Upper lobe of right lung (tissue), 1 donor: ENCODE measurements at places on chromosomes 11 and 22. TPM values are rescaled to one million over a fixed set of nuclear protein-coding genes. Genes with fewer than 3 reads are reported as not detected.

- peaks cover 23% of the 10 kb centered on the region for H3K4me1 ChIP-seq
- H3K36me3 ChIP-seq = peaks cover 25% of the 10 kb centered on the region
- no peak overlapping the region for H3K27ac ChIP-seq
- no peaks in the 10 kb centered on the region for H3K27me3 ChIP-seq
These were observed 13.7 kb upstream of the ST3GAL4 start for GRCh38 chr11:126341760-126342161.

DNA sequence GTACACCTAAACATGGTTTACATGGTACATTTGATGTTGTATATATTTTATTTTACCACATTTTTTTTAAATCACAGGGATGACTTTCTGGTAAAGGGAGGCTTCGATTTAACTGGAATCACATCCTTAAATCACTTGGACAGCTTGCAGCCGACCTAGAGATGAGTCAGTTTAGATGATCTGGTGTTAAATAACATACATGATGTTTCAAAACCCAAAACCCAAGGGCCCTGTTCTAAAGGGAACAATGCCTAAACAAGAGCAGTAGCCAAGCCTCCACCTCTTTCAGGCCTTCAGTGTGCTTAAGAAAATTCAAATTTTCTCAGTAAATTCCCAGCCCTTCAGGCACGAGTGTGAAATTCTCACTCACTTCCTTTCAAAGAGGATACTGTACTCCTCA is 108.8 kb downstream of the WT1 start:
- H3K36me3 ChIP-seq = no peaks in the 10 kb centered on the region
- H3K27ac ChIP-seq = no peak overlapping the region
- peaks cover 12% of the 10 kb centered on the region for H3K27me3 ChIP-seq
- H3K4me3 ChIP-seq = no peak overlapping the region

DNA sequence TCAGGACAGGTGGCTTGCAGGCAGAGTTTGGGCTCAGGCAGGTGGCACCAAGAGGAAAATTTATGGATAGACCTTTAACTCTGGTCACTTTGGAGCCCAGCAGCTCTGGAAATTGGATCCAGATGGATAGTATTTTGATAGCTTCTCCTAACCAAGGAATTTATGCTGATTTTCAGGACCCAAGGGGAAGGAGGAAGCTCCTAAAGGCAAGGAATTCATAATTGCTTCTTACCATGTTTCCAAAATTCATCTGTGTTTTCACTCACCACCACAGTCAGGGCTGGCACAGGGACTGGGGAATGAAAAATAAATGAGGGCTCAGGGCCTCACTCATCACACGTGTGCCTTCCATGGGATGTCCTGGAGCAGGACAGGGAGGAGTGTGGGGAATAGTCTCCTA is 317.8 kb downstream of the ST3GAL4 start:
- H3K4me3 ChIP-seq = no peak overlapping the region
- no peak overlapping the region for H3K27ac ChIP-seq
- H3K27me3 ChIP-seq = peaks cover 4% of the 10 kb centered on the region
- H3K36me3 ChIP-seq = no peaks in the 10 kb centered on the region

DNA sequence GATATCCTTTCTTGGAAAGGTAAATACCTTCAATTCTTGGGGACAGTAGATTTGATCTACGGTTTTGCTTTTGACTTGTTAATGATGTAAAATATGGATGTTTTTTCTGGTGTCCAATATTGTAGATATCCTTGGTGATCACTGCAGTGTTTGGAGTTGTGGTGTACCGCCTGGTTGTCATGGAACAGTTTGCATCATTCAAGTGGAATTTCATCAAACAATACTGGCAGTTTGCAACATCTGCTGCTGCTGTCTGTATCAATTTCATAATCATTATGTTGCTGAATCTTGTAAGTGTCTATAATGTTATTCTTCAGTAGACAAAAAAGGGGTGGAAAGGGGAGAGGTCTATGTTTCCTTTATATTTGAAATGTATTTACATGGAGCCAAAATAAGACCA is 27.4 kb upstream of the MUC15 start:
- DNase-seq = no peak
- no peaks in the 10 kb centered on the region for H3K36me3 ChIP-seq
- H3K27ac ChIP-seq = no peak overlapping the region
- no peak overlapping the region for H3K4me3 ChIP-seq
- H3K4me1 ChIP-seq = no peaks in the 10 kb centered on the region

- no peaks in the 10 kb centered on the region for H3K36me3 ChIP-seq
- no peaks in the 10 kb centered on the region for H3K4me1 ChIP-seq
- no peak for DNase-seq
- no peak overlapping the region for H3K27ac ChIP-seq
These were observed 14.9 kb downstream of the MMP20 start for GRCh38 chr11:102610200-102610599.

DNA sequence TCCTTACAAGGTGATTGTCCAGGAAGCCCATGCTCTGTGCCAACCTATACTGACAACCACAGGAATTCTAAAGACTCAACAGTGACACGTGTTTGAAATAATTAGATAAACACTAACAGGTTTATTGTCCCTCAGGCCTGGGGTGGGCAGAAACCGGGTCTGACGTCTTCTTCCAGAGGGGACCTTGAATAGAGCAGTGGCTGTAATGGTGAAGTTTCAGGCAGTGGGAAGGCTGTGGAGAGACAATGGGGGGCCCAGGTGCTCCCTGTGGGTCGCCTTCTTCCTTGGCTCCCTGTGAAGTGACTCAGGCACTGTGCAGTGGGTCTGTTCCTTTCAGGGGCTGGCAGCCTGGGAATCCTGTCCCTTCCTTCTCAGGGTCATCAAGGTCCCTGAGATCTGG is 54.6 kb downstream of the OTOG start:
- H3K27ac ChIP-seq = no peak overlapping the region
- DNase-seq = no peak
- H3K4me1 ChIP-seq = no peaks in the 10 kb centered on the region

- H3K4me3 ChIP-seq = peak overlapping the region; percentile 56
- peaks cover 14% of the 10 kb centered on the region for H3K4me1 ChIP-seq
- DNase-seq = no peak
- H3K27me3 ChIP-seq = no peaks in the 10 kb centered on the region
- peak overlapping the region; percentile 59 for H3K27ac ChIP-seq
- no peaks in the 10 kb centered on the region for H3K36me3 ChIP-seq
These were observed 924 bp downstream of the YPEL1 start for GRCh38 chr22:21734540-21735199.

- DNase-seq = no peak
- H3K27ac ChIP-seq = no peak overlapping the region
- H3K4me3 ChIP-seq = no peak overlapping the region
- no peaks in the 10 kb centered on the region for H3K27me3 ChIP-seq
- peaks cover 20% of the 10 kb centered on the region for H3K4me1 ChIP-seq
- no peaks in the 10 kb centered on the region for H3K36me3 ChIP-seq
These were observed 21.1 kb downstream of the UBASH3B start for GRCh38 chr11:122676638-122677037.

- H3K4me1 ChIP-seq = no peaks in the 10 kb centered on the region
- H3K27ac ChIP-seq = no peak overlapping the region
- H3K4me3 ChIP-seq = no peak overlapping the region
- no peak for DNase-seq
These were observed 36.7 kb downstream of the CCDC90B start for GRCh38 chr11:83249445-83249844.

GRCh38 chr11:95968585-95968984 is 44.7 kb upstream of the MTMR2 start:
- no peaks in the 10 kb centered on the region for H3K4me1 ChIP-seq
- H3K4me3 ChIP-seq = no peak overlapping the region
- no peaks in the 10 kb centered on the region for H3K36me3 ChIP-seq

DNA sequence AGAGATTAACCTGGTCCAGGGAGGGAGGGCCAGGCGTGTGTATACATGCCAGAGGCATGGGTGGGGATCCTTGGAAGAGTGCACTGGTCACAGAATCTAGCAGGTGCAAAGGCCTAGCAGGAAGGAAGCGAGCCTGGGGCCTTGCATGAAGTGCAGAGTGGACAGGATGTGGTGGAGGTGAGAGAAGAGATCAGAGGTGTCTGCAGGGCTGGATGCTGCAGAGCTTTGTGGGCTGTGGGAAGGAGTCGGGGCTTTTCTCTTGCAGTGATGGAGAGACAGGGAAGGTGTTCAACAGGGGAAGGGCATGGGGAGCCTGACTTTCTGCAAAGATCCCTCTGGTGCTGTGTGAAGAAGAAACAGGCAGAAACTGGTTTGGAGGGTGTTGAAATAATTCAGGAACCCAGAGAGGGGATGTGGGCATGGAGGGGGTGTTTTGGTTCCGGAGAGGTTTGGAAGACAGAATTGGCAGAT is 2.5 kb upstream of the TPST2 start:
- H3K36me3 ChIP-seq = no peaks in the 10 kb centered on the region
- no peaks in the 10 kb centered on the region for H3K27me3 ChIP-seq
- DNase-seq = no peak
- peaks cover 19% of the 10 kb centered on the region for H3K4me1 ChIP-seq
- H3K4me3 ChIP-seq = no peak overlapping the region

- no peak for DNase-seq
- no peaks in the 10 kb centered on the region for H3K27me3 ChIP-seq
- no peaks in the 10 kb centered on the region for H3K36me3 ChIP-seq
- H3K4me1 ChIP-seq = no peaks in the 10 kb centered on the region
- no peak overlapping the region for H3K4me3 ChIP-seq
These were observed 148.5 kb upstream of the SESN3 start for GRCh38 chr11:95379479-95379878.

DNA sequence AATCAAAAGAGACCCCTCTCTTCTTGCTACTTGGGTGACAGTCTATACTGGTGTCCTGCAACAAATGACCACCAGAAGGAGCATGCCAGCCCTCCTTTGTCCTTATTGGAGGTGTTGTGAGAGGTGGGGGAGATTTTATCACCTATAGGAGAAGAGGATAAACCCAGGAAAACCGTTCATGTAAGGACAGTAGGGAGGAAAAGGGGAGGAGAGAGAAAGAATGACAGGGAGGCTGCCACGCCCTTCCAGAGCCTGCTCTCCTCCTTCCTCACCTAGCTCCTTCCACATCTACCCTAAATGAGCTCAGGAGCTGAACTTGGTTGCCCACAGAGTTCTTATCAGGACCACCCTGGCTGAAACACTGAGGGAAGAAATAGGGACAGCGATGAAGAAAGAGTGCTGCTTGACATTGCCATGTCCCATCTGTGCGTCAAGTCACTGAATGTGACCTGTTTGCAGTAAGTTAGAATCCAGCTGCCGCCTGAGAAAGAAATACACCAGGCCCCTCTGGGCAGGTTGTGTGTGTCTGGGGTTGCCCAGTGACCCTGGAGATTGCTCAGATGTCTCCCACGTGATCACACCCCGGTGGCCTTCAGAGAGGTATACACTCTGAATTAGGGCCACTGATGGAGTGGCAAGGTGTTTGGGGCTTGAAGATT is 40.4 kb upstream of the ETS1 start:
- H3K27me3 ChIP-seq = no peaks in the 10 kb centered on the region
- H3K36me3 ChIP-seq = no peaks in the 10 kb centered on the region
- H3K4me3 ChIP-seq = no peak overlapping the region

GRCh38 chr11:65150509-65151299 is 16.4 kb upstream of the SYVN1 start:
- DNase-seq = peak; percentile 93
- peak overlapping the region; percentile 71 for H3K27ac ChIP-seq
- peaks cover 17% of the 10 kb centered on the region for H3K4me1 ChIP-seq
- H3K36me3 ChIP-seq = no peaks in the 10 kb centered on the region

- H3K4me3 ChIP-seq = no peak overlapping the region
- no peak overlapping the region for H3K27ac ChIP-seq
- DNase-seq = no peak
- H3K27me3 ChIP-seq = no peaks in the 10 kb centered on the region
- H3K4me1 ChIP-seq = peaks cover 10% of the 10 kb centered on the region
These were observed 284.0 kb downstream of the ETS1 start for GRCh38 chr11:128303383-128303782.

GRCh38 chr22:22843848-22844247 is 43.8 kb upstream of the IGLL5 start:
- DNase-seq = no peak
- no peak overlapping the region for H3K27ac ChIP-seq
- H3K4me1 ChIP-seq = no peaks in the 10 kb centered on the region
- H3K27me3 ChIP-seq = no peaks in the 10 kb centered on the region
- H3K36me3 ChIP-seq = no peaks in the 10 kb centered on the region
- H3K4me3 ChIP-seq = no peak overlapping the region

APOBEC3B gene
- total RNA-seq = 0.52 TPM

TRIM22 gene
- 203 TPM for total RNA-seq

C11orf21 gene
- total RNA-seq = 6.5 TPM

PACSIN2 gene
- total RNA-seq = 128 TPM

SLC16A8 gene
- not detected for total RNA-seq
